ENCODE measurements at places on chromosomes 2 and 18. TPM values are rescaled to one million over a fixed set of nuclear protein-coding genes. Genes with fewer than 3 reads are reported as not detected.

Gene VAPA
- total RNA-seq: 177 TPM

Gene DPYSL5
- total RNA-seq: 5.5 TPM

Gene PDE11A
- total RNA-seq: 2.2 TPM

Gene GPAT2
- total RNA-seq: 23.5 TPM

Gene SPATS2L
- total RNA-seq: 49.7 TPM

Gene DAPL1
- 4.2 TPM for total RNA-seq

- no peak for DNase-seq
Measured at GRCh38 chr2:230383453-230383852, 32.5 kb upstream of the SP100 start.

GRCh38 chr2:143697744-143698143 is 568.5 kb downstream of the ARHGAP15 start:
- DNase-seq: no peak

DNA sequence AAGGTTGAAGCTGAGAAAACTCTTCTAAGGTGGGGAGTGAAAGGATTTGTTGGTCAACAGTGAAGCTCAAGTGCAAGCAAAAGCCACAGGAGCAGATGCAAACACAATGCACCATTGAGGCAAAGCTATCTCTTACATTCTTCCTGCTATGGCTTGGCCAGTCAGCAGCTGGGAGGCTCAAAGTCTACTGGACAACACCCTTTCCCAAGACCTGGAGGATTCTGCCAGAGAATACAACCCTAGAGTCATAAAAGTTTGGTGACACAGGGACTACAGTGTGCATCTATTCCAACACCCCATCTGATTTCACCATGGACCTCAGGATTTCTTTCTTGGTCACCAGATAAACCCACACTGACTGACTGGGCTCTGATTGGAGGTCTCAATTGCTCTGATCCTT is 342.0 kb downstream of the HRH4 start:
- no peak for DNase-seq

DNA sequence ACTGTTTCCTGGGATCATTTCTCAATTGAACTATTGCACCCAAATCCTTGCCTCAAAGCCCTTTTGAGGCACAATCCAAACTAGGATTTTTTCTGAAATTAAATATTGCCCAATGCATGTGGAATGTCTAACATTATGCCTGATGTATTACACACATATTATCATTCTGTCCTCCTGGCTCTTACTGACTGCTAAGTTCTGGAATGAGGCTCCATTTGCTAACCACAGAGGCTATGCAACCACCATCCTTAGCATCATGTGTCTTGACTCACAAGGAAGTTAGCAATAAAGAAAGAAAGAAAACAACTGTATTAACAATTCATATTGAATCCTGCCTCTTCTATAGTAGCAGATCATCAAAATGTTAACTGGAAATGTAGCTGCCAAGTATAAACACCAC is 1142.7 kb downstream of the CNTNAP5 start:
- DNase-seq: no peak

- no peak for DNase-seq
Measured at GRCh38 chr2:188720811-188721605, 253.2 kb upstream of the COL3A1 start.

GRCh38 chr2:54122939-54123338 is 7.5 kb downstream of the ACYP2 start:
- DNase-seq: no peak

DNA sequence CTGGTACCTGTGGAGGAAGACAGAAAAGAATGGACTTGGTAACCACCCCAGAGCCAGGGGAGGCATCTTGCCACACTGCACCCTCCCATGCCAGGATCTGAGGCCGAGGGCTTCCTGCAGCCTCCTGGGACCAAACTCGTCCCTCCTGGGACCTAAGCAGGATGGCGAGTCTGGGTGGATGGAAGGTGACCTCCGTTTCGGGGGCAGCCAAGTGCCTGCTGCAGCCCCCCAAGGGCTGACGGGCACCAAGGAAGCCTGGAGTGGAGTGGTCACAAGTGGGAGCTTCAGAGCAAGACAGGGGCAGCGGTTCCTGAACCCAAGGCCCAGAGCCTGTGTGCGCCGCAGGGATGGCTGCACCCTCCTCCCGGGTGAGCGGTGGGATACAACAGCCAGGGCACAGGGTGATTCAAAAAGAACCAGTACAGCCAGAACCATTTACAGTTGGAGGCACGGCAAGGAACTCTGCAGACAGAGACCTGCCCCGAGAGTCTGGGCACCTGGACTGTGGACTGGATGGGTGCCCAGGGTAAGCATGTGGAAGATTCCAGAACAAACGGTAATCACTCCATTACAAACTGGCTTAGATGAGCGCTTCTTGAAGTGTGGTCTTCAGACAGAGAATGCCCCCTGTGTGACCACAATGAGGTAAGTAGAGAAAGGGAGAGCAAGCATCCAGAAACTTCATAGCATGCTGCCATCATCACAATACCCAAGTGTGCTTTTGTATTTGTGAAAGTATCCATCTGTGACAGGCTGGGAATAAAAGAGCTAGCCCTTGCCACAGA is 12.1 kb downstream of the HS1BP3 start:
- no peak for DNase-seq

- no peak for DNase-seq
Measured at GRCh38 chr18:55420665-55421307, 167.2 kb downstream of the TCF4 start.

- DNase-seq: no peak
Measured at GRCh38 chr2:179536185-179536584, 271.6 kb upstream of the SESTD1 start.

- DNase-seq: no peak
Measured at GRCh38 chr2:203451011-203451410, 84.1 kb downstream of the RAPH1 start.

DNA sequence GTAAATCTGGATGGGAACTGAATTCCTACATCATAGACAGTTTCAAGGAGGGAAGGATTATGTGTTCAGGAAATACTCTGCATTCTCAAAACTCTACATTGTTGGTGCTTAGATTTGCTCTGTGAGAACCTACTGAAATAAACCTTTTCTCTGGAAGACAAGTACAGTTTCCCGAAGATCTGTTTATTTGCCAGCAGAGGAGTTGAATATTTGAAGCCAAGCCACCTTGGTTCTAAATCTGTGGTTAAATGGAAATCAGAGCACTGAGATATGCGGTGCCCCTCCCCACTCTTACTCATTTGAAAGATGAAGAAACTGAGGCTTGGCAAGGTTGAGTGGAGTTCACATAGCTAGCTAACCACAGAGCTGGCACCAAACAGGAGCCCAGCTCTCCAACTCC is 146.3 kb upstream of the CTAGE1 start:
- no peak for DNase-seq

- no peak for DNase-seq
Measured at GRCh38 chr18:13594551-13594950, 131.8 kb downstream of the FAM210A start.

GRCh38 chr2:35794796-35795450 is 560.7 kb upstream of the CRIM1 start:
- no peak for DNase-seq

GRCh38 chr2:174779361-174779928 is 15.2 kb upstream of the CHRNA1 start:
- no peak for DNase-seq

DNA sequence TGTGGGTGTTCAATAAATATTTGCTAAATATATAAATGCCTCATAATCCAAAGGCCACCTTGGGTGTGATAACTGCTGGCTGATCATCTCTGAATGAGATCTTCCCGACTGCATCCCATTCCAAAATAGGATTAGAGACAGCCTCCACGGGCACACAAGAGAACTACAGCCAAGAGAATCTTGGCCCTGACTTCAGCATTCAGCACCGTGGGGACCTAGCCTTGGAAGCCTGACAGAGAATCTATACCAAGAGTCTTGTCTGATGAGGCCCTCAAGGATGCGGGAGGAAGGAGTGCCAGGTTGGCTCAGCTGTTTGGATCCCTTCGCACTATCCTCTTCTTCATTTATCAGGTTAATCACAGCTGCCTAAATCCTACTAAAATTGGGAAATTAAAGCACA is 85.8 kb downstream of the RBM43 start:
- DNase-seq: no peak

DNA sequence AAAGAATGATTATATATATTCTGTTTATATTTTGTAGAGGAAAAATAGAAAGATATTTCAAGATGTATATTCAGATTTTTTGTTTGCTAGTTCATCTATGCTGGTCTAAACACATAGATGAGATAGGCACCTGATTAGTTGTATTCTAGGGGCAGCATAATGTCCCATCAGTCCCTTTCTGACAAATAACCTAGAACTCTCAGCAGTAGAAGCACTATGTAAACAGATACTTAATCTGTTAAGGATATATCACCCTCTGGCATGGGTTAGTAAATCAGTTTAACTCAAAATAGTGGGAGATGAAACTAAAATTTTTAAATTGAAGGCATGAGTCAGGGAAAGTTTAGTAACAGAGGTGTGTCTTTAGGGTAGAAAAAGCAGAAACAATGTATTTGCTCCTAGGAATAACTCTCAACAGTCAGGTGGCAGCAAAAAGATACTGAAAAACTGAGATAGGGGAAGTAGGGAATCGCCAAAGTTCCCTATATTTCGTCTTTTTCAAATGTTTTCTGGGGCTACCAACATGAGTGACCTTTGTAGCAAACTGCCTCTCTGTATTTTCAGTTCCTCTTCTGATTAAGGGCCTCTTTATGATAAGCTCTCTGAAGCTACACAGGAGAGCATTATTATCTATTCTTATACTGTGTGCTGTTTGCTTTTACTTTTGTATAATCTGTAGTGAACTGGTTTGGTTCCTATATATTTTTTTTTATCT is 5.7 kb downstream of the PPP1R1C start:
- DNase-seq: no peak

GRCh38 chr2:140539242-140539875 is 1591.5 kb downstream of the LRP1B start:
- no peak for DNase-seq

DNA sequence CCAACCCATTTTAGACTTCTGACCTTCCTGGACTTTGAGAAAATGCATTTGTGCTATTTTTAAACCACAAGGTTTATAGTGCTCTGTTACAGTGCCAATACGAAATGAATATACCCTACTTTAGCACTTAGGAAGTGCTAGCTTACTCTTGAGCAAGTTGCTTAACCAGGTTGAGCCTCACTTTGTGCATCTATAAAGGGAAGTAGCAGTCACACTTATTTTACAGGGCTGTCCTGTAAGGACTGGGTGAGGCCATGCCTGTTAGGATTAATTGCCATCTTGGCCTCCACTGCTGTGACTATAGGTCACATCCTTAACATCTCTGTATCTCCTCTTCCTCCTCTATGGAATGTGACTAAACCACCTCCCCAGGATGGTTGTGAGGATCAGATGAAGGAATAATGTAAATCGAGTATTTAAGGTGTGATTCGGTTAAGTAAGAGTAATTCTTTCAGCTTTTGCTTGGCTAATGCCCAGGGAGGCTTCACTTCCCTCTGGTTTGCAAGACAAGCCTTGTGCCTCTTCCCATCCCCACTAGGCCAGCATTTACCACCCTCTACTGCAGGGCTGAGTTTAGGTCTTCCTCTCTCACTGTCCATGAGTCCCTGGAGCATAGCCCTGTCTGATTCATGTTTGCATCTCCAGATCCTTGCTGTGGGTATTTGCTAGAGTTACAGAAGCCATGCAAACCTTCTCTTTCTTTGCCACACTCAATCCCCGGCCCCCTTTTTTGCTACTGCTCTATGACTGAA is 341.2 kb downstream of the ZNF521 start:
- no peak for DNase-seq

- DNase-seq: no peak
Measured at GRCh38 chr2:78541088-78541450, 484.4 kb upstream of the REG3G start.

GRCh38 chr2:201648-202433 is 62.0 kb downstream of the SH3YL1 start:
- no peak for DNase-seq

- DNase-seq: no peak
Measured at GRCh38 chr18:50814395-50814794, 5.4 kb downstream of the MRO start.

DNA sequence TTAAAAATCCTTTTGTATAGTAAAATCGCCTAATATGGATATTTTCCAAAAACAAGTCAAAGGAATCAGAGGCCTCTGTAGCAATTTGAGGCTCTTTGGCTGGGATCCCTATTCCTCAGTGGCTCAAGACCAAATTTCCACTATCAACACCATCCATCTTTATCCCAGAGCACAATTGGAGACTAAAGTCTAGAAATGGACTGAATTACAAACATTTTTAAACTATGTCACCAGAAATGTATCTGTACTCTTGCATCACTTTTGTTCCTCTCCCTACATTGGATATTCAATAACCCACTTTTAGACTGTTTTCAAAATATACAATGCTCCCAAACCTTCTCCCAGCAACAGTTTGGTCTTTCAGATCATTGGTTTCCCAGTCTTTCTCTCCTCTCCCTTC is 140.4 kb upstream of the KLHL29 start:
- no peak for DNase-seq

DNA sequence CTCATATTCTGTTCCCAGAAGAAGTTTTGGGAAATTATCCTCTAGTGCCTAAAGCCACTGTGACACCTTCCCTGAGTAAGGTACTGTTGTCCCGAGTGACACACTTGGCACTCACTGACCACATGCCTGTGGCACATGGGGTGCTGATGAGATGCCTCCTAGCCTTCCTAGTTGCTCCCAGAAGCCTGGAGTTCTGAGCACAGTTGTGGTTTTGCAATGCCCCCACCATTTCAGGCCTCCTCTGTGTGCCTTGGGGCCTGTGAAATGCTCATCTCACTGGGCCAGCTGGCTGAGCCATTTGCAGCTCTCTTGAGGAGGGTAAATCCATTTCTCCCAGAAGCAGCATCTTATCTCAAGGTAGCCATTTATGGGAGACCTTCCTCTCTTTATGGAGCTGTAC is 91.8 kb downstream of the DGKD start:
- DNase-seq: no peak

DNA sequence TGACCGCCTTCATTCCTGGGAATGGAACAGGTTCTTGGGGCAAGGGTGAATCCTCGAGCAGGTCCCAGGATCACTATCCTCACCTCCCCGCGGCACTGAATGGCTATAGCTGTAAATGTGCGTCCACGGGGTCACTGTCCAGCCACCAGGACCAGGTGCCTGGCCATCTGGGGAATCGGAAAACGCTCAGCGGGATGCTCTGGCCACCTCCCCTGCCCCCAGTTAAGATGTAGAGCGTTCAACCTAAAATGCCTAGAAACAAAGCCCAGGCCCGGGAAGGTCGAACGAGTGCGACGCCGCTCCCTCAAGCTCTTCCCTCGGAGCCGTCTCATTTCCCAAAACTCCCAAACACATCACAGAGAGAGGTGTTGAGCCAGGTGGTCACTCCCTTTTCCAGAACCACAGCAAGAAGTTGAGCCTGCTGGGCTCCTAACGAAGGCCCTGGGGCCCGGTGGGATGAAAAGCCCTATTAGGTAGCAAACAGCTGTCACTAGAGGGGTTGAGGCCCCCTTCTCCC is 795 bp upstream of the CAPN10 start:
- no peak for DNase-seq

- DNase-seq: no peak
Measured at GRCh38 chr2:23788100-23788499, 138.8 kb downstream of the ATAD2B start.

DNA sequence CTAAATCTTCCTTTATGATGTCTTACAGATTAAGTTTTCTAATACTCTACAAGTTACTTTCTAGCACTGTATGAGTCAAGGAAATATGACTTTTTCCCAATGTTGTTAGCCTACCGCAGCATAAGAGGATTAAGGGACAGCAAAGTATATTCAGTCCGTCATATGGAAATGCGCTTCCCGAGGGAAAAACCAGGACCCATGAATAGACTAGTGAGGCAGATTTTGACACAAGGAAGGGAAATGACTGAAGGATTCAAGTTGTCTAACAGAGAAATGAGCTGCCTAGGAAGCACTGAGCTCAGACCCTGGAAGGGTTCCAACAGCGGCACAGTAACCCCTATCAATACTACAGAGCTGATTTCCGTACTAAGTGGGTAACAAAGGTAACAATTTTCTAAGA is 12.0 kb downstream of the SEPTIN10 start:
- DNase-seq: peak; percentile 66
